ENCODE measurements at places on chromosomes 13 and 19.

GRCh38 chr13:46126552-46127357 is 21.9 kb upstream of the CPB2 start:
- peak; percentile 8 for DNase-seq

DNA sequence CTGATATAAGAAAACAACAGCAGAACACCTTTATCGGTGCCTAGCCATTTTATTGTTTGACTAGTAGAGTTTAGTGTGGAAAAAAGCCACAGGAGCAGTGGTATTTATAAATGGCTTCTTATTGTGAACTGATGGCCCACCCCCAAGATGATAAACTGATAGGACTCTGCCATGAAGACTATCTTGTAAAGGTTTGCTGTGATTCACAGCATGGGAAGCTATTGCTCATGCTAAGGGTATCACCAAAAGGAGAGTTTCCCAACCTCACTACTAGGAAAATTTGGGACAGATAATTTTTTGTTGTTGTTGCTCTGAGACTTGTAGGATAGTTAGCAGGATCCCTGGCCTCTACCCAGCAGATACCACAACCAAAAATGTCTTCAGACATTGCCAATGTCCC is 12.0 kb upstream of the SLC7A1 start:
- DNase-seq = no peak

DNA sequence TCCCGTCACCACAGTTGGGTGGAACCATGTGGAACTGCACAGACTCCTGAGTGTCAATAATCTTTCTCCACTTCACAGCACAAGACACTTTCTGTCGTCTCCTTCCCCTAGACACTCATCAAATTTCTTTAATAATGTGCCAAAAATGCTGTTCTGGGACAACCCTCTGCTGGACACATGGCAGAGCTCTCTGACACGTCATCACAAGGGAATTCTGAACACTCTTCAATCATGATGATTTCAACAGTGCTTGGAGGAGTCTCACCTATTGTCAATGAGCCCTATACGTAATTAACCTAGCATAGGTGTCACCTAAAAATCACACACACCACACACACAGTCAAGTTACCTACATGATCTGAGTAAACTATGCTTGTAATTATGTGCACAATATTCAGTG is 141.3 kb downstream of the STOML3 start:
- DNase-seq = no peak

DNA sequence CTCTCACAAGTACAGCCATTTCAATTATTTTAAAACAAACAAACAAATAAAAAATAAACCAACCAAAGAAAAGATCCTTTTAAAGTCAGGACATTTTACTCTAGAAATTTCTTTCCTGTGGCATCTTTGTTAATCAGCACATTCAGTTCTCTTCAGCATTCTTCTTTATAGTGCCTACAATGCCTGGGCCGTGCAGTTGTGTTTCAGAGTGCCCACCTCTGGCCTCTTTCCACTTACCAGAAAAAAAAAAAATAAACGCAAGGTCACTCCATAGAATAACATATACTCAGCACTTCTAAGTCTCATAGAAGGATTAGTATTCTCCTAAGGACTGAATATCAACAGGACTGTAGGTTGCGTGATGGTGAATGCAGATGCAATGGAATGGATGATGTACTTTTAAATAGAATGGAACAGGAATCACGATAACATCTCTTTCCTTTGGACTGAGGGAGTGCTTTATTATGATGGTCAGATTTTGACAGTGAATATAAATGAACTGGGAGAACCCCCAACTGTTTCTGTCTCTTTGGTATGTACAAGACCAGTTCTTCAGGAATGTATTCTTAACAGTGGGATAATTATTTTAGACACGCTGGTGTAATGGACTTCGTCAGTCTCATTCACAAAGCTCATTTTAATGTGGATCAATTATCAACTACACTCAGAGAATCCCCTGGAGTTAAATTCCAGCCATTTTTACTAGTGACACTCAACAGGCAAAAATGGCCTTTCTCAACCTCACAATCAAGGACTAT is 125.0 kb upstream of the NBEA start:
- no peak for DNase-seq

GRCh38 chr19:38556521-38557174 is 61.1 kb downstream of the MAP4K1 start:
- no peak for DNase-seq

GRCh38 chr13:80374444-80374843 is 33.5 kb upstream of the SPRY2 start:
- DNase-seq = no peak

DNA sequence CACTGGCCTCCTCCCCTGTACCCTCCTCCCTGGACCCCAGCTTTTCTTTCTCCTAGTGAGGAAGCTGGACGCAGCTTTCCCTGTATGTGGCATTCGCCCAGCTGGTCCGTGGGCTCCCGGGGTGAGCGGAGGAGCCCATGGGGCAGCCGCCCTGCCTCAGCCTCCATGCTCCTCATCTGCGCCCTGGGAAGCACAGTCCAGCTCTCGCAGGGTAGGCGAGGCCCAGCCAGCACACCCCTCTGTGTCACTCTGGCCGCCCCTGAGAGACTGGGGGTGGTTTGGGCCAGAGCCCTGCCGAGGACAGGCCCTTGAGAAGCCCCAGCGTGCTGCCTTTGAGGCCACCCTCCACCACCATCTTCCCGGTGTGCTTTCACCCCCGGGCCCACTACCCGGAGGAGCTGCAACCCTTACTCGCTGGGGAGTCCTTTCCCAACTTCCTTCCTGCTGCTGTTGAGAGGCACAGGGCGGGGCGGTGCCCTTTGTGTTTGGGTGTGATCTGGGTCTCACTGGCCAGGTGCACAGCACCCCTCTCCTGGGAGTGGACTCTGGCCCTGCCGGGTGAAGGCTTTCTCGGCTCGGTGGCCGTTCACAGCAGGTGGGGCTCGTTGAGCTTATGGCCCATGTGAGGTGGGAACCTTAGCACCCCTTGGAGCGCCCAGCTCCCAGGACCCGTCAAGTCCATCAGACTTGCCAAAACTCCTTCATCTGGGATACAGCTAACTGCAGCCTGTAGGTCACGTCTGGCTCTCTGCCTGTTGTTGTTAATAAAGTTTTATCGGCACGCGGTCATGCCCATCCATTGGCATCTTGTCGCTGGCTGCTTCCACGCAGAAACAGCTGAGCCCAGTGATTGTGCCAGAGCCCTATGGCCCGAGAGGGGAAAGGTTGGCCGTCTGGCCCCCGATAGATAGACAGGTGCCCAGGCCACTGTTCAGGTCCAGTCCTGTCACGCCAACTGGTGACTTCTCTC is 3.2 kb downstream of the NCLN start:
- no peak for DNase-seq

DNA sequence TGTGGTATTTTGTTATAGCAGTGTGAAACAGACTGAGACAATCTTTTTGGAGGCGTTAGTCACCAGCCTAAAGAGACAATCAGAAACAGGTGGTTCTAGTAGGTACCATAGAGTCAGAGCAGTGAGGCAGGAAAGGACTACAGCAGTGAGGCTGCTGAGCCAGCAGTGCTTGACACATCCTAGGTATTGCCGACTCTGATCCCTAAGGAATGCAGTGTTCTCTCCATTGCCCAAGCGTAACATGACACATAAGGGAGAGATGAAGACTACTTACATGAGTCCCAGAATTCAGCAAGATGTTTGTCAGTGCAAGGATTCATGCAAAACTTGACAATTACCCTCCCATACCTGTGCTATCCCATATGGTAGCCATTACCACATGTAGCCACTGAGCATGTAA is 62.4 kb upstream of the XPO4 start:
- DNase-seq = no peak

DNA sequence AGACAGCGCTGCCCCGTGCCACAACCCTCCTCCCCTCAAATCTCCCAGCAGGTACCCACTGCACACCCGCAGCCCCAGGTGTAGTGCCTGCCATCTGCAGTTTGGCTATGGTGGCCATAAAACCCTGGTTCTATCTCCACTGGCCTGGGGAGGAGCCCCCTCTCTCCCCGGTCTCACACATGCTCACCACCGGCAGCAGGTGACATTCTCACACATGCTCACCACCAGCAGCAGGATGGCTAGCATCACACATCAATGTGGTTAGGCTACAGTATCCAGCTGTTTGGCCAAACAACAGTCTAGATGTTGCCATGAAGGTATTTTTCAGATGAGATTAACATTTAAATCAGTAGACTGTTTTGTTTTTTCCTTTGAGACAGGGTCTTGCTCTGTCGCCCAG is 31.1 kb downstream of the ELL start:
- no peak for DNase-seq

- no peak for DNase-seq
These were observed 91.3 kb downstream of the ZMYM2 start for GRCh38 chr13:20049558-20050473.

GRCh38 chr13:20701461-20701860 is 2.0 kb upstream of the IL17D start:
- no peak for DNase-seq

DNA sequence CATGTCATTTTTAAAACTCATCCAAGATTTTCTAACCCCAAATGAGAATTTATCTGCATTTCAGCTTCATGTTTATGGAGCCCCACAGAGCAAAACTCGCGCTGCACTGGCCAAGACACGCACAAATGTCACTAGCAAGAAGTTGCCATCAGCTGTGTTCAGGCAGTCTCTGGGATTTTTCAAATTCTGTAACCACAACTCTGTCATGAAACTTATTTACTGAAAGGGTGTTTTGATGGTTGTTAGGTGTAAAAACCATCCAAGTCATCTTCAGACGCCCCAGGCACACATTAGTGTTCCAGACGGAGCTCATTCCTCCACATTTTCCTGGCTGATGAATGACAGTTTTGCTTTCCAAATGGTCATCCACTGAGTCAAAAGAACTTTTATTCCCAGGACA is 63.4 kb downstream of the SLC7A1 start:
- no peak for DNase-seq

- DNase-seq = no peak
These were observed 14.1 kb upstream of the HNRNPM start for GRCh38 chr19:8430650-8431049.

DNA sequence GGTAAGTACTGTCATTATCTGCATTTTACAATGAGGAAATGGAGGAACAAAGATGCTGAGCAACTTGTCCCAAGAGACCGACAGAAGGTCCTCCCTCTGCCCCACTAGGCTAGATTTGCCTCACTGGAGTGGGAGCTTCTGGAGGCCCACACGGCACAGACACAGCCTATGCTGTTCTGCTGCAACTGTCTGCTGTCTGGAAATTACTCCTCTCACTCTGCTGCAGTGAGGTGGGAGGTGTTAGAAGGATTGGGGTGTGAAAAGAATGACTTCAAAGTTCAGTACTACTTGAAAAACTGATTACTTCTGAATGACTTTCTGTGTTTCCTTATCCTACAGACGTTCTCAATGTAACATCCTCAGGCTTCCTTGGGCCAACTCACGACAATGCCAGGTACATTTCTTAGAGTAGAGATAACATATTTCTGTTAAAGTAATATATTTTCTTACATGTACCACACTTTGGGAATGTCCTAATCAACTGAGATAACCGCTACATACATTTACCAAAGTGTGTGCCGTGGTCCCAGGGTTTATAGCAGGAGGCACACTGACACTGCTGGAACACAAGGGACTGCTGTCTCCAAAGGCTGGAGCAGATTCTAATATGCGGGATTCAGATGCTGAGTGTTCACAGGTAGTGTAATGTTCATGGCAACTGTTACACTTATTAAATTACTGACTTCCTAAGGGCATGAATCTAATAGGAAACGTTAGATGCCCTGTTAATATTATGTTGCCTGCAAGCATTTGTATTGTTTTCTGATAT is 53.5 kb upstream of the WASF3 start:
- DNase-seq = no peak

DNA sequence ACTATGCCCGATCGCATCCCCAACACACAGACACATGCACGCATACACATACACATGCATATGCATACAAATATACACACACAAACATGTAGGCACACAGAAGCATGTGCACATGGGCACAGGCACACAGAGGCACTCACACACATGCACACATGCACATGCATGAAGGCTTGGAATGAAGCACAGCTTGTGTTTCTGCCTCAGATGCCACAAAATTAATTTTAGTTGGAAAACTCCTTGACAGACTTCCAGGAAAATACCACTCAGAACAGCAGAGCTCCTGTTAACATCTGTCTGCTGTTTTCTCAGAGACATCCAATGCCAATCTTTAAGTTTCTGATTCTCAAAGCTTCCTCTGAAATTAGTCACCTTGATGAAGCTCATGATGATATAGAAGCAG is 532.7 kb downstream of the RFC3 start:
- DNase-seq = no peak

GRCh38 chr19:55270172-55270942 is 9.6 kb downstream of the HSPBP1 start:
- DNase-seq = no peak

- DNase-seq = no peak
These were observed 1.6 kb upstream of the ZNF497 start for GRCh38 chr19:58364146-58364545.

DNA sequence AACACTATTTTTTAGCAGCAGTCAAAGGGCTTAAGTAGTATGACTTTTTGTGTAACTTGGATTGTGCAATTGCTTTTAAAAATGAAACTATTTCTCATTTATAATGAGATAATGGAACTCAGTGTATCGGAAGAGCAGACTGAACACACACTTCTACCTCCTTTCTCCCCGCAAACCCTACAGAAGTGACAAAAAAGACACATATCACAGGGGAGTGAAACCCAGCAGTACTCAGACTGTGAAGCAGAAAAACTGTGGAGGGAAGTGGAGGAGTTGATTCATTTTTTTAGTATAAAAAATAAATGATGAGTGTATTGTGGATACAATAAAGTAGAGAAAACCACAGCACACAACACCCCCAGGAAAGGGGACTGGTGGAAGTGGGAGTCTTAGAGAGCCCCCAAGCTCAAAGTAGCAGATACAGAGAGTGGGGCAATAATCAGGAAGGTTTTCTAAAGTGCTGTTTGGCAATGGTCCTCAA is 9.7 kb downstream of the LPAR6 start:
- DNase-seq = no peak

GRCh38 chr13:31089649-31090048 is 72.1 kb downstream of the HSPH1 start:
- no peak for DNase-seq

DNA sequence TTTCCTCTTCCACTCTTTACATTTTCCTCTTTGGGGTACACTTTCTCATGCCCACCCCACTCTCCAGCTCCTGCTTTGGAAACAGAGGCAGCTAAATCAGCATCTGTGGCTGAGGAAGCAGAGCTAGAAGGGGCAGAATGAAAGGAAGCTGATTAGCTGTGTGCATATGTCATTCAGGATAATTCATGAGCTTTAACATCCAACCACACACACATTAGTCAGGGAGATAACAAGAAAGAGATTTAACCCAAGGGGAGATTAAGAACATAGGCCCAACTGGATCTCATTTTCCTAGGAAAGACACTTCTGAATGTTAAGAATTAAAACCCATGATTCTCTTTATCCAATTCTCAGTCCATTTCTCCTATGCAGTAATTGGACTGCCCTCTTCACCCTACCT is 405.5 kb downstream of the TBC1D4 start:
- no peak for DNase-seq
